ENCODE measurements at places on chromosomes 3 and 15.

GRCh38 chr3:64900156-64900555 lies 212.4 kb upstream of the ADAMTS9 start:
- DNase-seq: peak; percentile 50

DNA sequence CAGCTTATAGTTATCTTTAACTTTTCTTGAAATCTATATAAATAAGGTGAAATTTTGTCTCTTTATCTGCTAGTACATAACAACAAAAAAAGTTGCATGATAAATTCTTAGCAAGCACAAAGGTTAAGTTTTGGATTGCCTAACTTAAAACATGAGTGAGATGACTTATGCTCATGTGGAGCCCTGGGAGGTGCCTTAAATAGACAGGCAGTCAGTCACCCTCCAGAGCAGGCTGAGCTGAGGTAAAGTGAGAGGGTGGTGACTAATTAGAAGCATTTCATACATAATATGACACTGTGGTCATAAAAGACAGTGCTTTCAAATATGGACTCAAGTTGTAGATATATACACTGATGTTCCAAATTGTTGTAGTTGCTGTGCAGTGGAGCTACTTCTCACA lies 14.6 kb upstream of the MME start:
- DNase-seq: peak; percentile 3

- DNase-seq: peak; percentile 88
Observed at GRCh38 chr3:48435774-48436476, 4.0 kb downstream of the CCDC51 start.

DNA sequence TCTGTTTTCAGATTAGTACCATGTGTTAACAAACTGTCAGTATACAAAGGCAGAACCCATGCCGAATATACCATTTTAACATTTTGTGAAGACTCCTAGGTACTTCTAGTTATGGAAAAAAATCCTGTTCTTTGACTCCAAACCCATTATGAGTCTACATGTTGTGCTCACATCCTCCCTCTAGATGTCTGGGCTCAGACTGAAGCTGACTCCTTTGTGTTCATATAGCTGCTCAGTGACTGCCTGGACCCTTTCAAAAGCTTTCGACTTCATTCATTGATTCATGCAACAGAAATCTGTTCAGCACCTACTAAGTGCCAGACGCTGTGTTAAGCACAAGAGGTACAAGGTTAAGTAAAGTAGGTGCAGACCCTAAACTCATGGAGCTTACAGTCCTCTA lies 60.5 kb downstream of the MEGF11 start:
- no peak for DNase-seq

DNA sequence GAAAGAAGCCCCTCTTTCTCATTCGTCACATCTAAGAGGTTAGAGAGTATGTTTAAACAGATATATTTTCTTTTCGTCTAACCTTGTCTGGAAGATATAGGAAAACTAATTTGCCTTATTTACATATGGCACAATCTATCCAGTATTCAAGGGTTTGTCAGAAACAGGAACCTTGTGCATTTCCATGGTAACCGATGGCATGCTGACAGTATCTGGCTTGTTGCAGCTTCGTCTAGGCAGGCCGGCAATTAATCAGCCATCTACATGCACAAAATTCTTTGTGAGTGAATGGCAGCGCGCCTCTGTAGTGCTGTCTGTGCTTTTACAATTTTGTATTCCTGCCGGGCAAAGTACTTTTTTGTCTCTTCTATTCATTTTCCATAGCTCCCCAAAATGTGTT lies 294.0 kb upstream of the SOX2 start:
- peak; percentile 3 for DNase-seq
